ENCODE measurements at places on chromosomes 6 and 20.
A peak's percentile ranks its signal among the peaks of the same experiment; 100 is the strongest.

GRCh38 chr6:67888886-67889681 lies 746.0 kb upstream of the ADGRB3 start:
- DNase-seq = no peak

- no peak for DNase-seq
Observed at GRCh38 chr20:45852326-45852725, 4.9 kb downstream of the ACOT8 start.

DNA sequence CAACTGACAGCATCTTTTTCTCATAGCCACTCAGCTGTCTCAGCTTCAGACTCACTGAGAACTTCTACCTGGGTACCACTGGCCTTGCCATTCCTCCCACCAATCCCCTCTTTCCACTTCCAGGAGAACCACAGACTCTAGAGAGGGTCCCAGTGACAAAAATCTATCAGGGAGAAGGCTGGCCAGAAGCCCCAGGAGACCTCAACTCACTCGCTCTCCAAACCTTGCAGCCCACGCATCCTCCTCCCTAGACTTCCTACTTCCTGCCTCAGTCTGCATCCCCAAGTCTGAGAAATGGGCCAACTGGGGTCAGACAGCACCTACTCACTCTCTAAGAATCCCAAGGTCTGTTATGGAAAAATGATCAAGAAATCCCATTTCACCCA lies 1.2 kb downstream of the TMEM239 start:
- DNase-seq = no peak

DNA sequence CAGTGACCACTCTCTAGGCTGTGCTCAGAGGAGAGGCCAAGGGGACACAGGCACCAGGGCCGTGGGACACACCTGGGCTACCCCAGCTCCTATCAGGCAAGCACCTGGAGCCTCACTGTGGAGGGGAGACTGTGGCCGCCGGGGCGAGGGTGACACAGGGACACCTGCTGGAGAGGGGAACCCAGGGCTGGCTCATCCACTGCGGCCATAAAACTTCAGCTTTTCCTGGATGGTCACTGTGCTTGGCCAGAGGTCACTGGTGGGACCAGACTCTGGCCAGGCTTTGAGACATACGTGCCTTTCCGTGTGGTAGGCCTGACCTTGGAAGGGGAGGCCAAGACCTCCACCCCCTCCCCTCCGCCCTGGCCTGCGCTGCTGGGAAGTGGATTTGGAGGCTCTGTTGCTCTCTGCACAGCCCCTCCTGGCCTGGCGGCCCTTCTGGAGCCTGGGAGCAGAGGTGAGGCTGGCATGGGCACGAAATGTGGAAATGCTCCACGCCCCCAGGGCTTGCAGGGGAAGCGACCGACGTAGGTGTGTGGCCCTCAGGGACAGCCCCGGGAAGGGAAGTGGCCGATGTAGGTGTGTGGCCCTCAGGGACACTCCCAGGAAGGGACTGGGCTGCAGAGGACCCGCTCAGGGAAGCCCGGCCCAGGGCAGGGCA lies 42.9 kb upstream of the BHLHE23 start:
- DNase-seq = no peak

GRCh38 chr20:44728801-44729443 lies 13.8 kb downstream of the CCN5 start:
- DNase-seq = no peak

GRCh38 chr6:160240691-160241084 lies 17.9 kb downstream of the SLC22A2 start:
- no peak for DNase-seq

DNA sequence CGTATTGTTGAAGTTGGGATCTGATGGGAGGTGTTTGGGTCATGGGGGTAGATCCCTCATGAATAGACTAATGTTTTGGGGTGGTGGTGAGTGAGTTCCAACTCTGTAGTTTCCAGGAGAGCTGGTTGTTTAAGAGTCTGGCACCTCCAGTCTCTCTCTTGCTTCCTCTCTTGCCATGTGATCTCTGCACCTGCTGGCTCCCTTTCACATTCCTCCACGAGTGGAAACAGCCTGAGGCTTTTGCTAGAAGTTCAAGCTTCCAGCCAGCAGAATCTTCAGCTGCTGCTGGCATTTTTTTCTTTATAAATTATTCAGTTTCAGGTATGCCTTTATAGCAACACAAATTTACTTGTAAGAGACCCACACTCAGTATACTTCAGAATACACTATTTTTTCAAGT lies 1021.6 kb downstream of the EYS start:
- DNase-seq = no peak

GRCh38 chr6:53484476-53485280 lies 60.2 kb downstream of the GCLC start:
- peak; percentile 63 for DNase-seq

DNA sequence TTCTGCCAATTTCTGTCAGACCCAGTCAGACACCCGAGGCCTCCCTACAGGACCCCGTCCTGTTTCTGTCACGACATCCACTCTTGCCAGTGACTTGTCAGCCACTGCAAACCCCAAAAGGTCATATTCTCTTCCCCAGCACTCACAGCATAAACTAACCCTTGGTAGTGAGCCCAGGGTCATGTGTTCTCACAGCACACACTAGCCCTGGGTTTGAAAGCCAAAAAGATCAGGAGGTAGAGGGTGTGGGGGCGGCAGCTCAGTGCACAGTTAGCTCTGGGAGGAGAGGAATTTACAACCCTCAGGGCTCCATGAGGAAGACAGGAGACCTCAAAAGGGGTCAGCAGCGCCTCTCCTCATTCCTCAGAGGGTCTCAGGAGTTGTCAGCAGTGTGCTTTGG lies 9.9 kb upstream of the SNX9 start:
- no peak for DNase-seq

DNA sequence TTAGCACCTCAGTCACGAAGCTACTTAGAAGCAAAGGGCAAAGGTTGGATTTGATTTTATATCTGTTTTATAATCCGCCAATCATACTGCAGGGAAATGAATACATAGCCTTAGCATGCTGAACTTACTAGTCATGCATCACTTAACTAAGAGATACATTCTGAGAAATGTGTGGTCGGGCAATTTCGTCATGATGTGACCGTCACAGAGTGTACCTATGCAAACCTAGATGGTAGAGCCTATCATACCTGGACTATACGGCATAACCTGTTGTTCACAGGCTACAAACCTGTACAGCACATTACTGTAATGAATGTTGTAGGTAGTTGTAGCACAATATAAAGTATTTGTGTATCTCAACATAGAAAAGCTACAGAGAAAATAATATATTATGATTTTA lies 345.2 kb upstream of the RGS17 start:
- DNase-seq = no peak

DNA sequence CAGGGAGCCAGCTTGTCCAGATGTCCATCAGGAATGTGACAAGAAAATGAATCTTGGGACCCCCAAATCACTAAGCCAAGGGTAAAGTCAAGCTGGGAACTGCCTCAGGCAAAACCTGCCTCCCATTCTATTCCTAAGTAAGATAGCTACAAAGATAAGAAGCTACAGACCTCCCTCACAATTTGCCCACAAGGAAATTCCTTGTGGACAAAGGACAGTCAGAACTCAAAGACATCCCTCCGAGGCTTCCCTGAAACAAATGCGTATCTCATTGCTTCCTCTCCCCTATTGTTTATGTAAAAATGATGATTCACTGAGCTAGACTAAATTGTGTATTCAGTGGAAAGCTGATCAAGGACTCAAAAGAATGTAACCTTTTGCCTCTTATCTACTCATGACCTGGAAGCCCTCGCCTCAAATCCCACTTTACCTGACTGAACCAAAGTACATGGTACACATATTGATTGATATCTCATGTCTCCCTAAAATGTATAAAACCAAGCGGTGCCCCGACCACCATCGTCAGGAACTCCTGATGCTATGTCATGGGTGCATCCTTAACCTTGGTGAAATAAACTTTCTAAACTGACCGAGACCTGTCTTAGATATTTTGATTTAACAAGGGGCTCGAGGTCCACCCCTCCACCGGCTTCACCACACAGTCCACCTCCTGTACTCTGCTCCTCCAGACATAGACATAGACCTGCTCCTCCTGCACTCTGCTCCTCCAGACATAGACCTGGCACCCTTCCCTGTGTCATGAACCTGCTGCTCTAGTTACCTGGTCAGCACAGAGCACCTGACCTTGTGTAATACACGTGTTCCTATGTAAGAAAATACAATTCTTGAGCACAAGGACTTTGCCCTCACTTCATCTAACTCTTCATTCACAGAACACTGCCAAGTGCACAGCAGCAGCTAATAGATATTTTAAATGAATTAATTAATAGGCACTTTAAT lies 81.4 kb downstream of the WDR27 start:
- DNase-seq = no peak

DNA sequence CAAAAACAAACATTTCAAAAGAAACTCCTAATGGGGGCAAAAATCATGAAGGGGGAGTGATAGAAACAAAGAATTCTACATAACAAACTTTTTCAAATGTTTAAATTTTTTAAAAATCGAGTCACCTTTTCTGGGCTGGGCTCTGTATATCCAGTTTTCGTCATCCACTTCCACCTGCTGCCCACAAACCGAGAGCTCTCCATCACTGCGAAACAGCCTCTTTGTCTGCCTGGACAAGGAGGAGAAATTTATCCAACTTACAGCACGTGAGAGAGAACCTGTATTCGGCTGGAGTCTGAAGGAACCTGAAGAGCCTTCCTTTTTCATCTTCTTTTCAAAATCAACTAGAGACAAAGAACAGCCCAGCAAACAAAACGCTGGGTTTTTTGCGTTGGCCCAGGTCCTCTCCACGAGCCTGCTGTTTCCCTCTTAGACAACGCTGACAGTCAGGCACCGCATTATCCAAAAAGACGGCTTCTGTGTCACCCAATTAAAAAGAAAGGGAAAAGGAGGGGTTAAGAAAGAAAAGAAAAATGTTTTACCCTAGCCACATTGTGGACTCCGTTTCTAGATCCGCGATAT lies 72.4 kb upstream of the NHSL1 start:
- DNase-seq = no peak

DNA sequence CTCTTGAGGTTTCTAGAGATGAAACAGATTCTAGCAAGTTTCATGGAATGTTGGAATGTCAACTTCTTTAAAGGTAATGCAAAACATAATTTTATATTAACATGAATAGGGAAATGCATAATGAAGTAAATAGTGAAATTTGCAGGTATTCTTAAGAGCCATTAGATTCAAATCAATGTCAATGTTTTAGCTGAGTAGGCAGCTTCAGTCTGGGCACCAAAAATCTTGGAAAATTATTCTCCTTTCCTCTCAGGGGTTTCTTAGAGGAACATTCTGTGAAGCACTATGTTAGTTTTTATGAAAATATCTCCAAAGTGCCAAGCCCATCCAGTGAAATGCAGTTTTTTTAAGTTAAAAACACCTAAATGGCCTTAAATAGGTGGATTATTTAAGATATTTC lies 300.8 kb downstream of the PAX1 start:
- DNase-seq = no peak

DNA sequence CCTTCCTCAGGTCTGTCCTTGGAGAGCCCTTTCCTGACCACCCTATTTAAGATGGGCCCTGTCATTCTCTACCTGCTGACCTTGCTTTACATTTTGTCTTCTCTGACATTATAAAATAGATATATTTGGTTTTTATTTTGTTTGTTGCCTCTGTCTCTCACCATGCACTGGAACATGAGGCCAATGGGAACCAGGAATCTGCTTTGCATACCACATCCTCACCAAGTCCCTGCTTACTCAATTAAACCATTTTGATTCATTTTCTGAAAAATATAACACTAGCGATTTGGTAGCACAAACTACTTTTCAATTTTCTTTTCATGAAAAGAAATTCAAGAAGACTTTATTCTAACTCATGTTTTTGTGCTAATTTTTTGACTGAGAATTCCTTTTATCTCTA lies 32.8 kb upstream of the POPDC3 start:
- DNase-seq = no peak

DNA sequence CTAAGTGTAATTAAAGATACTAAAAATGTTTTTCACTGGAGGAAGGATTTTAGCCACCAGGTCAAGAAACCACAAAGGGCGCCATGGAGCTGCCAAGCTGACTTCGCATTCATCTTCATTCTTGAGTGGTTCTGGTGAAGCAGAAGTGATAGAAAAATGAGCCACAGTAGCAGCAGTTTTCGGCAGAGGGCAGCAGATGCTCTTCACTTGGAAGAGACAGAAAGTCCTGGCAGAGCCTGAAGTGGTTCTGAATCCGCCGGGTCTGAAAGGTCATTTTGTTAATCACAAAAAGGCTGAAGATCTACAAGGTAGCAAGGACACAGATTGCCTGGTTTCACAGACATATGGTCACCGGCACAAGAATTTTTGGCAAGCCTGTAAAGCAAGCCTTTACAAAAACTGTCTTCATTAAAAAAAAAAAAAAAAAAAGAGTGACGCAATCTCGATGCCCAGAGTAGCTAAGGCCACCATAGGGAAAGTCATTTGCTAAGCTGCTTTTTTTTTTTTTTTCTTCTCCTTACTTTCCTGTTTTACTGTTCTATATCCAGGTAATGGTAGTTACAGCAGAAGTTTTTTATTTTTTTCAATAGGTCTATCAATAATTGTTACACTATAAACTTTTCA lies 345.1 kb upstream of the AGPAT4 start:
- no peak for DNase-seq

GRCh38 chr6:3269281-3269975 lies 10.7 kb downstream of the PSMG4 start:
- DNase-seq = no peak

- DNase-seq = no peak
Observed at GRCh38 chr20:20368418-20369249, 730 bp downstream of the INSM1 start.
